ENCODE measurements at places on chromosomes 13 and 19.

DNA sequence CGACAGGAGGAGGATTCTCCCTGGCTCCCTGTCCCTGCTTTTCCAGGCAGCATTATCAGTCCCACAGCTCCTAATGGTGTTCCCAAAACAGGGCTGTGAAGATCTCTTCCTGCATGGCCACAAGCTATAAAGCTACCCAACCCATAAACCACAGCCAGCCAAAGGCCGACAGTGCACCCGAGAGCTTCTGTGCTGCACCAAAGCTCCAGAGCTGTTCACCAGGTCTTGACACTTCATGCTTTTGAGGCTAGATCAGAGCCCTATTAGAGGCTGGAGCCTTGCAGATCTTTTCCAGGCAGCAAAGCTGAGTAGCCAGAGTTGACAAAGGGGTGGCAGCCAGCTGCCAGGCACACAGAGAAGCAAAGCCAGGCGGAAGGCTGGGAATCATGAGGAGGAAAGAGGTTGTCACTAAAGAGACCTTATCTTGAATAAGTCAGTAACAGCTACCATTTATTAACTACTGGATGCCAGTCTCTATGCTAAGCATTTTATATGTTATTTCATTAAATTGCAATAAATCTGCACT is 180.4 kb downstream of the KATNAL1 start:
- DNase-seq, result no peak

- no peak for DNase-seq
These were observed 81.1 kb upstream of the SIAH3 start for GRCh38 chr13:45932676-45933075.

DNA sequence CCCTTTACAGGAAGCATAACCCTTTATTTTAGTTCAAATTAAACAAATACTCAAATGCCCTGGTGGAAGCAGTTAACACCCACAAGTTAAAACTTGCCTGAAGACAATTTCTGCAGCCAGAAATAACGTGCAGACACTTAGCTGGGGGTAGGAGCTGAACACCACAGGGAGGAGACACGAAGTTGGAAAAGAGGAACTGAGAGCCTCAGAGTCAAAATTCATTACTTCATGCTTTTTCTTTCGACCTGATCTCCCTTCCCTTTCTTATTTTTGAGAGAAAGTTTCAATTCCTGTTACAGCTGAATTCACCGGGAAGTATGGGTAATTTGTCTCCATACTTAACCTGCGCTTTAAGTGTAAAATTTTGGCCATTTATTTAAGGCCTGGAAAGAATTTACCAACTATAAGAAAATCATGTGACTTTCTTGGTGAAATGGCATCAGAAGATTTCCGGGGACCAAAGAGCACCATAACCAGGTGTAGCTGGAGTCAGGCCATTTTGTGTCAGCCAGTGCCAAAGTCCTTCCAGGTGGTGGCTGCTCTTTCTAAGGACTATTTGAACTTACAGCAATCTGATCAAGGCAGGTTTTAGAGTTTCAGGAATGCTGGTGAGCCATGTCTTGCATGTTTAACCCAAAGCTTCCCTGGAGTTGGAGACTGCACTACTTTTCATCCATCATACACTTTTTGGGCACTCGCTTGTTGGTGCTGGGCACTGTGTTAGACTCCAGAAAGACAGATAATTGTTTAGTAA is 46.5 kb upstream of the RCBTB2 start:
- no peak for DNase-seq

- DNase-seq, result no peak
These were observed 693 bp downstream of the RFXAP start for GRCh38 chr13:36819739-36820090.

GRCh38 chr19:6402837-6403608 is 10.1 kb upstream of the GTF2F1 start:
- no peak for DNase-seq

GRCh38 chr19:47757617-47758442 is 12.5 kb downstream of the NOP53 start:
- DNase-seq, result no peak

DNA sequence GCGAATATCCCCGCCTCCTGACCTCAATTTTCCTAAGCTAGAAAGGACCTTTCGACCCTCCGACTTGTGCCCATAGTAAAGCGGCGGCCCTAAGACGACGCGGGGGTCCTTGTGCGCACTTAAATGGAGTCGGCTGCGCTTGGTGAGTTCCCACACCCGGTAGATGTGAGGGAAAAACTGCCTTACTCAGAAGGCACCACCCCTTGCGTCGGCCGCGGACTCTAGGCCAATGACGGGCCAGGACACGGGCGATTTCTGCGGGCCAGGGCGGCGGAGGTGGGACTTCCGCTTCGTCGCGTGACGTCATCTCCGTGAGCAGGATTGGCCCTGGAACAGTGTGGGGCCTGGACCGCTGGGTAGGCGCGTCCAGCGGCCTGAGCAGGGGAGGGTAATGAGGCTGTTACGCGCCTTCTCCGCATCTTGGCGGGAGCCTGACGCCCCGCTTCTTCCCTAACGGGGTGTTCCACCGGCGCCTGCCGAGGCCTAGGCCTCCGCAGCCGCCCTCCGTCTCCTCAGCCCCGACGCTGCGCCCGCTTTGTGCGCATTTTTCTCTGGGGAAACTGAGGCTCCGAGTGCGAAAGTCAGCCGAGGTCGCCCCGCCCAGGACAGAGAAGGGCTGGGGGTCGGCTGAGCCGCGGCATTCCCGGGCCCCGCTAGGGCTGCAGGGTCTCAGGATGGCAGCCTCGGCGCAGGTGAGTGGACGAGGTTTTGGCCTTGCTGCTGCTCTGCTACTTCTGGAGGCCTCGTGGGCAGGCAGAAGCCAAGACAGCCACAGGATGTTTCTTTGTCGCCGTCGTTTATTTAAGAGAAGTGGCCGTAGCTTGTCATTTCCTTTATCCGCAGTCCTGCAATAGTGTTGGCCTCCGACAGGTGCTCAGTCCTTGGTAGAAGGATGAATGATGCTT is at the start of gene ZNF543:
Gene ZNF543 (plus strand): TSS at position 293 of the 905 bp plus-strand sequence. CDS start 382 bp downstream, at position 675.
- peak; percentile 90 for DNase-seq

GRCh38 chr19:10292206-10292788 is 2.5 kb downstream of the ICAM5 start:
- peak; percentile 68 for DNase-seq

GRCh38 chr13:105960326-105960725 is 575.1 kb downstream of the EFNB2 start:
- DNase-seq, result no peak

DNA sequence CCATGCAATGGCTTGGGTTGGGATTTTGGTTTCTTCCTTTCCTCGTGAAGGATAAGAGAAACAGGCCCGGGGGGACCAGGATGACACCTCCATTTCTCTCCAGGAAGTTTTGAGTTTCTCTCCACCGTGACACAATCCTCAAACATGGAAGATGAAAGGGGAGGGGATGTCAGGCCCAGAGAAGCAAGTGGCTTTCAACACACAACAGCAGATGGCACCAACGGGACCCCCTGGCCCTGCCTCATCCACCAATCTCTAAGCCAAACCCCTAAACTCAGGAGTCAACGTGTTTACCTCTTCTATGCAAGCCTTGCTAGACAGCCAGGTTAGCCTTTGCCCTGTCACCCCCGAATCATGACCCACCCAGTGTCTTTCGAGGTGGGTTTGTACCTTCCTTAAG is 24.1 kb downstream of the SPC24 start:
- no peak for DNase-seq

DNA sequence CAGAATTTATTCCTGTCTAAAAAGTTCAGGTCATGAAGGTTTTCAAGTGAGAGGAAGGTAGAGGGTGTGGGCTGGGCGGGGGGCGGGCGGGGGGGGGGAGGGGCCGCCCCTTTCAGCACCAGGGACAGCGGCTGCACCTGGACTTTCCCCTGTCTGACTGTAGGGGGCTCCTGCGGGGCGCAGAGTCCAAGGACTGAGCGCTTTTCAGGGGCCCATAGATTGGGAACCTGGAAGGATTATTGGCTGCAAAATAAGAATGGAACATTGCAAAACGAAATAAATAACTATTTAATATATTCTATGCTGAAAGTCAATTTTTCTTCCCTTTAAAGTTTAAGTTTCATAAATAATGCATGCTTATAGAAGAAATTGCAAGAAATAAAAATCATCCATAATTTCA is 8.9 kb upstream of the CYP4F3 start:
- DNase-seq, result peak; percentile 32

GRCh38 chr13:95250961-95251360 is 50.3 kb downstream of the ABCC4 start:
- no peak for DNase-seq

GRCh38 chr13:88217883-88218282 is 546.7 kb downstream of the SLITRK5 start:
- DNase-seq, result no peak

GRCh38 chr19:33227242-33227650 is 1.6 kb upstream of the SLC7A10 start:
- DNase-seq, result no peak
